Lung (tissue), 17 donors: ENCODE measurements at places on chromosomes 3 and 15. TPM values are rescaled to one million over a fixed set of nuclear protein-coding genes. Genes with fewer than 3 reads are reported as not detected.

The SLC12A1 gene
- total RNA-seq: not detected

The SLC6A20 gene
- total RNA-seq: 0.28 TPM

The C3orf20 gene
- total RNA-seq: 0.12 TPM

The PIGZ gene
- 5.5 TPM for total RNA-seq

DNA sequence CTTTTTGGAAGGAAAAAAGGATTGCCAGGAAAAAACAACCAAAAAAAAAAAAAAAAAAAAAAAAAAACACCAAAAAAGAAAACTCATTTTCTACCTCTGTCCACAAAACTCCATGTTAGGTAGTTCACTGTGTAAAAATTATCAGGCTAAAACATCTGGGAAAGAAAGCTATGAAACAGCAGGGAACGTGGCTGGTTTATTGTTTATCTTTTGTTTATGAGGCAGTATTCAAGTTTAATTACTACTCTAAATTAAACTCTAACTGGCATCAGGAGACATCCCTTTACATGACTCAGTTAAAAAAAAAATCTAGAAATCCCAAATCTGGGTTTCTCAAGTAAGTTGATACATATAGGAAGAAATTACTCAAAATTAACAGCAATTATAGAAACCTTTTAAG is 21.8 kb downstream of the MEIS2 start:
- H3K27ac ChIP-seq: no peak overlapping the region
- H3K4me1 ChIP-seq: no peaks in the 10 kb centered on the region
- no peak overlapping the region for H3K4me3 ChIP-seq
- no peak for DNase-seq
- H3K27me3 ChIP-seq: no peaks in the 10 kb centered on the region

- H3K4me3 ChIP-seq: no peak overlapping the region
- H3K27me3 ChIP-seq: no peaks in the 10 kb centered on the region
- DNase-seq: no peak
- no peaks in the 10 kb centered on the region for H3K4me1 ChIP-seq
- H3K27ac ChIP-seq: no peak overlapping the region
- no peaks in the 10 kb centered on the region for H3K36me3 ChIP-seq
These were observed 27.1 kb upstream of the SLC30A4 start for GRCh38 chr15:45549541-45550220.

DNA sequence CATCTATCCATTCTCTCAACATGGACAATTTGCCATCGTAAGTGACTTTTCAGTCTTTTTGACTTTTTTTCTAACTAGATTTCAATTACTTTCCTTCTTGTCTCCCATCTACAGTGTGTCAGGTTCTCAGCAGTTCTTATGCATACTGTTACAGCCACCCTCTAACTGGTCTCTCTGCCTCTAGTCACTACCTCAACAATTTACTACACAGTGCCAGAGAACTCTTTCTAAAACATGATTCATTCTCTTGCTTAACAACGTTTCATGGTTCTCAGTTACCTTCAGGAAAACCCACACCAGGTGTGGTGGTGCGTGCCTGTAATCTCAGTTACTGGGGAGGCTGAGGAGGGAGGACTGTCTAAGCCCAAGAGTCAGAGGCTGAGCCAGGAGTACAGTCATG is 95.4 kb downstream of the DIPK2A start:
- no peaks in the 10 kb centered on the region for H3K36me3 ChIP-seq
- H3K4me3 ChIP-seq: no peak overlapping the region
- no peak for DNase-seq
- no peaks in the 10 kb centered on the region for H3K4me1 ChIP-seq
- no peaks in the 10 kb centered on the region for H3K27me3 ChIP-seq

GRCh38 chr3:123642182-123642956 is 57.5 kb upstream of the HACD2 start:
- peaks cover 75% of the 10 kb centered on the region for H3K36me3 ChIP-seq
- no peak overlapping the region for H3K4me3 ChIP-seq
- H3K27ac ChIP-seq: no peak overlapping the region
- no peaks in the 10 kb centered on the region for H3K27me3 ChIP-seq
- peak; percentile 90 for DNase-seq
- peaks cover 19% of the 10 kb centered on the region for H3K4me1 ChIP-seq

DNA sequence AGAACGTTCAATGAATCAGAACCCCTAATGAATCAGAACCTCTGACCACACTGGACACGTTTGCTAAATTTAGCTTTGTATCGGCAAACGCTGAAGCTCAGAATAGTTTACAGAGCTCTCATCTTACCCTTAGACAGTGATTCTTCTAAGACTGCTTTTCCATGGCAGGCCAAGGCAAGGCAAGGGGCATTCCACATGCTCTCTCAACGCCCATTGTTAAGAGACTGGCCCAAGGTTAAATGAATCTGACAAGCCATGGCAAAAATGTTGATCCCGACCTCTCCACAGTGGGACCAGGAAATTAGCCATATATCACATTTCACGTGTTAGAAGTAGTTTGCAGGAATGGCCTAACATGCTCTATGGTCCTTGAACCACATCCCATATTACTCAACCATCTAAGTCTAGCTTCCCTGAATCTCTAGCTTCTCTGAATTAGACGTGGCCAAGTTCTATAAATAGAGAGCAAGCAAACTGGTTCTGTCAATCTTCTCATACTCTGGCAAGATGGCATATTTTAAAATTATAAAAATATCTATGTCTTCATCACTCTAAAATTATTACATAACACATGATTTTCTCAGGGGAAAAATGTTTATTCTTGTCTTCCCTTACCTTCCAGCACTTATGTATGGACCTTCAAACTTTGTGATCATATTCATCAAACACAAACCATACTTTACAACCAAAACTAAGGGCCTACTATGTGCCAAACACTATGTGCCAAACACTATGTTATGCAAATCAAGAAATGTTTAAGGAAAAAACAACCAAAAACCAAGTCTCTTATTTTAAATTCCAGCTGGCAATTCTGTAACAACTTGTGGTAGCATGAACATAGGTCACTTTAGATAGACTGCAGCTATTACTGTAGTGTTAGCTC is 54.3 kb downstream of the AAGAB start:
- H3K27ac ChIP-seq: no peak overlapping the region
- peaks cover 4% of the 10 kb centered on the region for H3K4me1 ChIP-seq
- no peak overlapping the region for H3K4me3 ChIP-seq
